ENCODE measurements at places on chromosomes 11 and 22.

DNA sequence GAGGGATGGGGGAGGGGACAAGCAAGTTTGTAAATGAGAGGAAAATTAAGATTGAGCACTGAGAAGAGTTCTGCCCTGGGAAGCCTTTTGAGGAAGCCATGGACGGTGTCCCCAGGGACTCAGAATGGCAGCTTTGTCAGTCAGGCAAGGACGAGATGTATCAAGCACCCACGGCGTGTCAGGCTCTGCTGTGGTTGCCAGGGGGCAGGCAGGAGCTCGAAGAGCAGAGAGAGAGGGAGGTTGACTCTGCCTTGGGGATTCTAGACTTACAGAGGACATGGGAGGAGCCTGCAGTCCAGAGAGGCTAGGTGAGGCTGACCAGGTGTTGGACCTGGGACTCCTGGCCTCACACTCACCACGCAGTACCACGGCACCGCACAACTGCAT, 29.1 kb upstream of the SYT7 start:
- DNase-seq = no peak

- DNase-seq = no peak
Observed at GRCh38 chr11:92735039-92735438, 234.4 kb upstream of the MTNR1B start.

GRCh38 chr22:46104170-46104880, 46.0 kb upstream of the PPARA start:
- no peak for DNase-seq

DNA sequence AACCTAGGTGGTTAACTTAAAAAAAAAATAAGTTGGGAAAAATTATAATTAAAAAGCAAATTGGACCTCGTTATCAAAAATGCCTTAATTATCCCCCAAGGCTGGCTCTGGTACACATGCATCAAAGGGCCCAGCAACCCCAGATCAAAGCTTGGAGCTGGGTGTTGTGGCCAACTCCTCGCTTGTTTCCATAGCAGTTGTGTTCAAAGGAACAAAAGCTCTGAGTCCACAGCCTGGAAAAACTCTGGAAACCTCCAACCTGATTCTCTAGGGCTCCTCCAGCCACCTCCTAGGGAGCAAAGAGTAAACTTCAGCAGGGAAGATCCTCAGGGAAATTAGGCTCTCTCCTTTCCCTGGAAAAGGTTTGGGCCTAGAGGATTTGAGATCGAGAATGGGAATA, 149.4 kb downstream of the NXPE2 start:
- no peak for DNase-seq

GRCh38 chr11:130473056-130473794, 24.8 kb downstream of the ADAMTS15 start:
- no peak for DNase-seq

DNA sequence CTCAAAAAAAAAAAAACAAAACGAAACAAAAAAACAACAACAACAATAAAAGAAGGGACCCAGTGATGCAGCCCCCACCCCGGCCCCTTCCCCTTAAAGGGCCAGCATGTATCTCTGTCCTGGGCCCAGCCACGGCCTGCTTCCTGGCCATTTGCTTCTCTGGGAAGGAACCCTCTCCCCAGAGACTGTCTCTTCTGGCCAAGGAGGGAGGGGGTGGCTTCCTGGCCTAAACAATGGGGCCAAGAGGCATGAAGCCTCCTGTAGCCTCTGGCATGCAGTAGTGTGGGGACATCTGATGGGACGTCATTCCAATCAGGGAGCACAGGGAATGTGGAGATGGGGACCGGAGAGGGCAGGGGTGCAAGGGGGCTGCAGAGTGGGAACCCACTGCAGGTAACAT, 25.5 kb upstream of the PDGFB start:
- no peak for DNase-seq

DNA sequence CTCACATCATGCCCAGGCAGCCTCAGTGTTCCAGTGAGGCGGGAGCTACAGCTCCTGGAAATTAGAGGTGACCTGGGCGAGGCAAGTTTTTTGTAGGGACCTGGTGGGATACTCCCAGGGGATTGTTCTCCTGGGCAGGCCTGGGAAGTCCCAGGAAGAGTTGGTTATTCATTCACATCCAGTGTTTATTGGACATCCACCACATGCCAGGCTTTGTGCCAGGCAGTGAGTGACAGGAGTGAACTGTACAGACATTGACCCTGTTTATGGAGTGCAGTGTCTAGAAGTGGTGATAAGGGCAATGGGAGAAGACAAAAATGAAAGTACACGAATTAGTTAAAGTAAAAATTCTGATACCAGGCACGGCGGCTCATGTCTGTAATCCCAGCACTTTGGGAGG, 29.4 kb downstream of the YWHAH start:
- no peak for DNase-seq

- no peak for DNase-seq
Observed at GRCh38 chr11:64138398-64138797, 27.5 kb downstream of the MACROD1 start.

GRCh38 chr11:8218840-8219239, 44.8 kb downstream of the LMO1 start:
- DNase-seq = no peak

DNA sequence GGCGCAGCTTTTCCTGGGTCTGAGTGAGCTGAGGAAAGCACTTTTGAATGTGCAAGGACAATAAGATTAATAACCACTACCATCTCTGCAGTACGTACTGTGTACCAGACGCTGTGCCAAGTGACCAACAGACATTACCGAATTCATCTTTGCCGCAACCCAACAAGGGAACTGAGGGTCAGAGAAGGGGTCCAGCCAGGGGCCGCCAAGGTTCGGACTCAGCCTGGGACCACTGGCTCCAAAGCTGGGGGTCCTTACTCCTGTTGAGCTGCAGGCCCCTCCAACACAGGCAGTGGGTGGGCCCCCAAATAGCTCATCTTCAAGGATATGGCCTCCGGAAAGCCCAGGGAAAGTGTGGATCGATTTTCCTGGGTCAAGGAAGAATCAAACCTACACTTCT, 55.0 kb upstream of the EMID1 start:
- peak; percentile 24 for DNase-seq

DNA sequence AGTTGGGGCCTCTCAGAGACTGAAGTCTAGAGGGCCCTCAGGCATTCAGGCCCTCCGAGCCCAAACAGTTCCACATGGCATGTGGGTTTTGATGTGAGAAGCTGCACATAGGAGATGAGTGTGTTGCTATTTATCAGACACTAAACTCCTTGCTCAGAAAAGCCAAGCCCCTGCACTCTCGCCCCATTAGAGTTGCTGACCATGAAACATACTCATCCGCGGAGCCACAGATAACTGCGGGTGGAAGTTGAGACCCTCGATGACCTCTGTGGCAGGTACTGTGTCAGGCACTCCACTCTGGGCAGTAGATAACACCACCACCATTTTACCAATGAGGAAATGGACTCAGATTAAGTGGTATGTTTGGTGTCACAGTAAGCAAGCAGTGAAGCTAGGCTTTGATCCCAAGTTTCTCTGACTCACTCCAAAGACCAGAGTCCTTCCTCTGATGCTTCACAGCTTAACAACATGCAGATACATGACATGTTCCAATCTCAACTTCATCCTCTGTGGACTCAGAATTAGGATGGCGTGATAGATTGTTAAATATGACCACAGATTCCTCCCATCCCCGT, 202.1 kb downstream of the ADAMTS15 start:
- DNase-seq = no peak

GRCh38 chr11:17387254-17387653, 1.2 kb downstream of the KCNJ11 start:
- no peak for DNase-seq

DNA sequence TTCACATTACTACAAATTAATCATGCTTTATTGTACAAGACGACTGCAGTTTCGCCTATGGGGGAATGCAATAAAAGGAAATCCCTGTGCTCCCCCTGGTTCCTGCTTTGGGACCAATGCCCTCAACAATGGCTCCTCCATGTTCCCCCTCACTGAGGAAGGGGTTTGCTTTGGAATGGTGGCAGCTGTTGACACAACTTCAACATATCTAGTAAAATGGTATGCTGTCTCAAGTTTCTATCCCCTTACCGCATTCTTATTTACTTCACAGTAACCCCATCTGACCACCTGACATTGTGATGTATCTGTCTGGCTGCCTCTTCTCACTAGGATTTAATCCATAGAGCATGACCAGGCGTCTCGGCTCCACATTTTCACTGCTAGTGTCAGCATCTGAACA, 48.8 kb downstream of the PIWIL3 start:
- no peak for DNase-seq

GRCh38 chr22:50305923-50306566, 1.4 kb downstream of the PLXNB2 start:
- DNase-seq = no peak

- no peak for DNase-seq
Observed at GRCh38 chr11:27291954-27292636, 70.9 kb downstream of the CCDC34 start.

DNA sequence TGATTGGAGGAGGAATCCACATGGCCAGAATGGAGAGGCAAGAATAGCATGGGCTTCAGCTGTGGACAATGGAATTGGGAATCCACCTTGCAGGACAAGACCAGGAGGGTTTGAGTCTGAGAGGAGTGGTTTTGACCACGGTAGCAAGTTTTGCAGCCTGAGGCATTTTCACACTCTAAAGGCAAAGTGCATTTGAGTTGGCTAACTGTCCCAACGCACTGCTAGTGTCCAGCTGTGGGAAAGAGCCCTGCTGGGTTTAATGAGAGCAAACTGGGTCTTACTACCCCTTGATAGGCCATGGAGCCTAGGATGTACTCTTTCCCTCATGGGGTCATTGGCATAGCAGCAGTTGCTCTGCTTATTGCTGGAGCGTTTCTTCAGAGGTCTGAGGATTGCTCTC, at the start of gene OR5B2:
Gene OR5B2, minus strand, starts transcription at position 101 of the 400 bp plus-strand sequence. CDS start 4,860 bp downstream, outside the sequence.
- DNase-seq = no peak

GRCh38 chr11:109037856-109038780, 373.2 kb downstream of the DDX10 start:
- no peak for DNase-seq

DNA sequence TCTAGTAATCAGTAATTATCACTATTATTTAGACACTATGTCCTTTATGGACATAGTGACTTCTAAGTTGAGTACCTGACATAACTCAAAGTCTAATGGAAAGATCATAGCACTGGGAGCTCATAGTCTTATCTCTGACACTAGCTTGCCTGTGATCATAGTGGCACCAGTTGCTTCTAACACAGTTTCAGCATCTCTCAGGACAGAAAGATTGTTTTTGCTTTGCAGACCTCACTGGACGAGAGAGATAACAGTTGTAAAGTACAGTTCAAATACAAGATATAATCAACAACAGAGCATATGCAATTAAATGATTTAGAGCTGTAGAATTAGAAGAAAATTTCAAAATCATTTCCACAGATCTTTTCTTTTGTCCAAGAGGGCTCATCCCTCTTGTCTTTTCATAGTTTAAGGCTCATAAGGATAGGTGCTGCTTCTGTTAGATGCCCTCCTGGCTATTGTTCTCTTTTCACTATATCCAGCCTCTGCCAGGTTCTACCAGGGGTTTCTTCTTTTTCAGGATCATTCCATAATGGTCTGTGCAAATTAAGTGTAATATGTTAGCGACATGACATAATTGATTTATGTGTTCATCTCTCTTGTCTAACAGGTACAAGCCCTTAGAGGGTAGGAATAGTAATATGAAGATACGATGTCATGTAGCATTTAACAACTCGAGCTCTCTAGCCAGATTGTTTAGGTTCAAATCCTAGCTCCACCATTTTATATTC, 1175.4 kb upstream of the TENM4 start:
- DNase-seq = no peak

GRCh38 chr11:20004866-20005265, 155.4 kb downstream of the DBX1 start:
- no peak for DNase-seq

- DNase-seq = no peak
Observed at GRCh38 chr11:69692422-69692821, 11.4 kb downstream of the FGF19 start.

DNA sequence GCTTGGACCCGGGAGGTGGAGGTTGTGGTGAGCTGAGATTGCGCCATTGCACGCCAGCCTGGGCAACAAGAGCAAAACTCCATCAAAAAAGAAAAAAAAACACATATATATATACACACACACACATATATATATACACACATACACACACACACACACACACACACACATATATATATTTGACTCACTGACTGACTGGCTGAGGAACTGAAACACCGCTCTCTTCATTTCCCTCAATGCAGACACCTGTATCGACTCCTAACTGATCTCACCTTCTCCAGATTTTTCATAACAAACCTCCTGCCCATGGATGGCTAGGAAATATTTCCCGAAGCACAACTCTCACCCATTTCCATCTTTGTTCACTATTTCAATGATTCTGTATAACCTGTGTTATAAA, 140.7 kb upstream of the ANO3 start:
- no peak for DNase-seq

- DNase-seq = no peak
Observed at GRCh38 chr11:36296884-36297543, 926 bp downstream of the PRR5L start.

GRCh38 chr11:61760946-61761345, 8.5 kb downstream of the MYRF start:
- no peak for DNase-seq

DNA sequence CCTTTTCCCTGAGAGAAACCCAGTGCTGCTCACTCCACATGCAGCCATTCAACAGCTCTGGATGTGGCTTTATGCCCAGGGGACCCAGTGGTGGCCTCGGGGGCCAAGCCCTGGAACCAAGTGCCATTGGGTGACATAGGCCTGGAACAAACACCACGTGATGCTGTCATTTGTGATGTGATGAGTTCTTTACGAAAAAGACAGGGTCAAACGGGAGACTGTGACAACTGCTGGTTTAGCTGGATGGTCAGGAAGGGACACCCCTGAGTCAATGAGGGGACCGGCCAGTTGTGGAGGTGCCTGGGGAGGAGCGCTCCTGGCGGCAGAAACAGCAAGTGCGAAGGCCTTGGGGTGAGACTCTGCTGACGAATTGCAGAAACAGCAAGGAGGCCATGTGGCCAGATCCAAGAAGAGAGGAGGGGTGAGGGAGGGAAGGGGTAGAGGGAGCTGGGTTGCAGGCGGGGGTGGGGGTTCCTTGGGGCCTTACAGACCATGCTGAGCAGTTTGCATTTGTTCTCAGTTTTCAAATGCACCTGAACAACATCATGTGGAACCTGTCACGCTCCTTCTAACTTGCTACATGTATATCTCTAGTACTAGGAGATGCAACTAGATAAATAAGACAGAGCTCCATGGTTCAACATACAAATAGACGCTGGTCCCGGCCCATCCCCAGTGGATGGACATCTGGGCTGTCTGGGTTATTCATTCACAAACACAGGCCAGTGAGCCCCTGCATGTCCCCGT, 56.1 kb downstream of the IGLL5 start:
- DNase-seq = peak; percentile 45

Measured in activated CD8-positive, alpha-beta memory T cell treated with anti-CD3 and anti-CD28 coated beads for 24 hours (primary cell).